ENCODE measurements at places on chromosomes 4 and X.
A peak's percentile ranks its signal among the peaks of the same experiment; 100 is the strongest.

- DNase-seq, result no peak
These were observed 15.4 kb downstream of the PLK4 start for GRCh38 chr4:127896069-127896468.

GRCh38 chr4:34466411-34466810 lies 1777.9 kb downstream of the ARAP2 start:
- DNase-seq, result no peak

DNA sequence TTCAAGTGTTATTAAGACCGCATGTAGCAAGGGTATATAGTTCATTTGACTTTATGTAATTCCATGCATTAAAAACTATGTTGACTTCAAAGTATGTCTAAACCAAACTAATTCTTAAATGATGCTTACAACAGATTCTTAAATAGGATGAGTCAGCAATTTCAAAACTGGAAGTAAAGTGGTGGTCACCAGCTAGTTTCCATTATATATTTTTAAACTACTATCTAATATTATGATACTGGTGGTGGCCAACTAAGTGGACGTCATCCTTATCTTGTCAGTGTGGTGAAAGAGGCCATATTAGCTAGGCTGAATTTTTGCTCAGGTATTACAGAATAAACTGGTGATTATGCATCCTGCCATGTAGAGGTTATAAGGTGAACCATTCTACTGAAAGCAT lies 1.2 kb downstream of the IL15 start:
- no peak for DNase-seq

DNA sequence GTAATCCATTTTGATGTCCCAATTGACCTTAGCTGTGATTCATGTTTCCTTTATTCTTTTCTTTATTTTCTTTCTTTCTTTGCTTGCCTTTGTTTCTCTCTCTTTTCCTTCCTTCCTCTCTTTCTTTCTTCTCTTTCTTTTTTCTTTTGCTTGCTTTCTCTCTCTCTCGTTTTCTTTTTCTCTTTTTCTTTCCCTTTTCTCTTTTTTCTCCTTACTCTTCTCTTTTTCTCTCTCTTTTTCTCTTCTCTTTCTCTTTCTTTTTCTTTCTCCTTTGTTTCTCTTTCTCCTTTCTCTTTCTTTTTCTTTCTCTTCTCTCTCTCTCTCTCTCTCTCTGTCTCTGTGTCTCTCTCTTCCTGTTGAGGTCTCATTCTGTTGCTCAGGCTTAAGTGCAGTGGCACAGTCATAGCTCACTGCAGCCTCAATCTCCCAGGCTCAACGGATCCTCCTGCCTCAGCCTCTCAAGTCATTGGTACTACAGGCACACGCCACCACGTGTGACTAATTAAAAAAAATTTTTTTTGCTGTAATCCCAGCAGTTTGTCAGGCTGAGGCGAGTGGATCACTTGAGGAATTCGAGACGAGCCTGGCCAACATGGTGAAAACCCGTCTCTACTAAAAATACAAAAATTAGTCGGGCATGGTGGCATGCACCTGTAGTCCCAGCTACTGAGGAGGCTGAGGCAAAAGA lies 8.0 kb upstream of the DHRSX start:
- DNase-seq, result no peak

DNA sequence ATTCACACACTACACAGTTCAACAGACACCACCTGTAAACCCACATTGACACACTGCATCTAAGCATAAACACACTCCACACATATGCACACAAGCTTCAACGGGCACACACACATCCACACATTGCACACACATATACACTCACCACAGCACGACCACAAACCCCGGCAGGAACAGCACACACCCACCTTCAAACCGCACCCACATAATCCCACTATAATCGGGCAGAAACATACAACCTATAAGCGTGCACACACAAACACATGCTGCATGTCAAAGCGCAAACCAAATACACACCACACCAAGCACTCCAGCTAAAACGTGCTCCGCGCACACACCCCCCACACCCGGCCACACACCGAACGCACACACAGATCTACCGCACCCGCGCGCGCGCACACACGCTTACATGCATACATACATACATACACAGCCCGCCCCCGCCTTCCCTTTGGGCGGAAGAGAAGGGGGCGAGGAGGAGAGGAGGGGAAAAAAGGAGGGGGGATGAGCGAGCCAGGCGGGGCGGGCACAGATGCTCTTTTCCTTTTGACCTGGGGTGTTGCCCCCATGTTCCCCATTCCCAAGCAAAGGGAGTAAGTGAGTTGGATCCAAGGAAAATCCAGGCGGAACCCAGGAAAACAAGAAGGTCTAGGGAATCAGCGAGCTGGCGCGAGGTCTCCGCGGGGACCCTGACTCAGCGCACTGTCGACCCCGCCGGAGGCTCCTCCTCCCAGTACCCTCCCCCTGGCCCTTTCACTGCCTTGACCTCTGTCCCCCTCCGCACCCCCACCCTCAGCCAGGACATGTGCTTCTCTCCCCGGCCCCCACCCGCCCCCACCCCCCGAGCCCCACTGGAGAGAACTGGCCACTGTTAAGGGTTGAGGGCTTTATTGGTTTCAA lies 9.9 kb downstream of the ARHGAP36 start:
- DNase-seq, result no peak

GRCh38 chrX:95718746-95719145 lies 965.9 kb upstream of the DIAPH2 start:
- DNase-seq, result no peak

DNA sequence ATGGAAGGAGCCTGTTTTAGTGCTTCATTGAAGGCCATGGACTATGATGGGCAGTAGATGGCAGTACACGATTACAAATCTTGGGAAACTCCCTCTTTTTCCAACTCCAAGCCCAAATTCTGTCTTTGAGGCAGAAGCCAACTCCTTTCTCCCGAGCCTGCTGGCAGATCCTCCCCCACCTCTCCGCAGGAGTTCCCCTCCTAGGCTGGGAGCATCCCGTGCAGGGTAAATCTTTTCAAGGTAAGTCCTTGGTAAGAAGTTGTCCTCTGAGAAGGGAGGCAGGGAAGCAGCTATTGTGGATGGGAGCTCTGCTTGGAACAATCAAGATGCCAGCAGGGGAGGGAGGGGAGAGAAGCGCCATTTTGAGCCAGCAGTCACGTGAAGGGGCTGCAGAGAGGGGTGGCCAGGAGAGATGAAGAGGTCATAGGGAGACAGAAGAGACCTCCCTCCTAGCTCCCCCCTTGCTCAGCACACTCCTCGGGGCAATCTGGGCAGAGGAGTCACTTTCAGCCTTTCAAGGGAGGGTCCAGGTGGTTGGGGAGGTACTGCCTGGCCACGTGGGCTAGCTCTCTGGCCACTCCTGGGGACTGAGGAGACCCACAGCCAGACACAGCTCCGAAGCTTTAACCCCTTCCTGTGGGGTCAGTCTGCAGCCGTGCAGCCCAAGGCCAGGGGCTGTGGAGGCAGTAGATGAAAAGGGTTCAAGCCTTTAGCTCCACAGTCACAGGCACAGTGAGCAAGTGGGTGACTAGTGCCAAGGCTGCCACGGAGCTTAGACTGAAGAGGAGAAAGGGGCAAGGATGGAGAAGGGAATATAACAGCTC lies 9.6 kb downstream of the CC2D2A start:
- DNase-seq, result peak; percentile 53

DNA sequence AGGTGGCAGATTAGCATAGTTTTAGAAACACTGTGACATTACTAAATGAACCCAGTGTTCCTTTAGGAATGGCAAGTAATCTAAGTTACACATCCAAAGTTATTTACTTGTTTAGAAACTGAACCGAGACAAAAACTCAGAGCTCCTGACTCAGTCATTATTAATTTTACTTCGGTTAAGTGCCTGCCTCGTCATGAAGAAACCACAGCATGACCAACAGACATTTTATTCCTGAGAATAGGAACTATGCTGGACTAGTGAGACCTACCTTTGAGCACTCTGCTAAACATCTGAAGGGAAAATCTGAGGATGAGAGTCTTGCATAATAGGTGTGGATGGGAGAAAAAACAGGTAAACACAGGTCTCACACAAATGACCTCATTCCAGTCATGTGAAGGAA lies 2.5 kb downstream of the BEX1 start:
- DNase-seq, result no peak

- DNase-seq, result no peak
These were observed 31.9 kb downstream of the HTR2C start for GRCh38 chrX:114615765-114616164.

- DNase-seq, result no peak
These were observed 196.9 kb upstream of the GRID2 start for GRCh38 chr4:92106816-92107215.

DNA sequence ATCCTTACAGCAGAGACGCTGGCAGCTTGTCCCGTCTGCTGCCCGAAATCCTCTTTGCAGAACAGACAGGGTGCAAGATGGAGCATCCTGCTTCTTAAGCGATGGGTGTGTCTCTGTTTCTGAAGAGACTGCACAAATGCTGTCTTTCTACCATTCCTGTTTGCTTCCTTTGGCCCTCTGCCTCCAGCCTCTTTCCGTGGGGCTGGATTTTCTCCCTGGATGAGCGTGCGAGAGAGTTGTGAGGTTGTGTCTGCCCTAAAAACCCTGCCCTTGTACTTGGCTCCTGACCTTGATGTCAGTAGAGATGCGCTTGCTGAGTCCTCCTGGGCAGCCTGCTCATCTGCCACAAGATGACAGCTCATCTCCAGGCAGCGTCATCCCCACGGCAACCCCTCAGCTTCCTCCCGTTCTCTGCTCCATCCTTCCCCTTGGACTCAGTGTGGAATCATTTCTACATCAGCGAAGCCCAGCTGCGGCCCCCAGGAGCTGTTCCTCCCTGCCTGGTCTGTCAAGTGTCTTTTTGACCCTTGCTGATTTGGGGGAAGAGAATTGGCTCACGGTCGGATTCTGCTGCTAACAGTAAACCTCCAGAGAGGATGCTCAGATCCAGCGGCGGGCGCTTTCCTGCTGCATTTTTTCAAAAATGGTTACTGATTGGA lies 246.2 kb downstream of the ASMT start:
- DNase-seq, result no peak

- DNase-seq, result peak; percentile 7
These were observed 30.2 kb upstream of the NKX6-1 start for GRCh38 chr4:84529169-84529751.

GRCh38 chrX:18792828-18793227 lies 85.4 kb downstream of the PPEF1 start:
- DNase-seq, result no peak

GRCh38 chr4:125316791-125317524 lies 2.2 kb downstream of the FAT4 start:
- DNase-seq, result peak; percentile 34

DNA sequence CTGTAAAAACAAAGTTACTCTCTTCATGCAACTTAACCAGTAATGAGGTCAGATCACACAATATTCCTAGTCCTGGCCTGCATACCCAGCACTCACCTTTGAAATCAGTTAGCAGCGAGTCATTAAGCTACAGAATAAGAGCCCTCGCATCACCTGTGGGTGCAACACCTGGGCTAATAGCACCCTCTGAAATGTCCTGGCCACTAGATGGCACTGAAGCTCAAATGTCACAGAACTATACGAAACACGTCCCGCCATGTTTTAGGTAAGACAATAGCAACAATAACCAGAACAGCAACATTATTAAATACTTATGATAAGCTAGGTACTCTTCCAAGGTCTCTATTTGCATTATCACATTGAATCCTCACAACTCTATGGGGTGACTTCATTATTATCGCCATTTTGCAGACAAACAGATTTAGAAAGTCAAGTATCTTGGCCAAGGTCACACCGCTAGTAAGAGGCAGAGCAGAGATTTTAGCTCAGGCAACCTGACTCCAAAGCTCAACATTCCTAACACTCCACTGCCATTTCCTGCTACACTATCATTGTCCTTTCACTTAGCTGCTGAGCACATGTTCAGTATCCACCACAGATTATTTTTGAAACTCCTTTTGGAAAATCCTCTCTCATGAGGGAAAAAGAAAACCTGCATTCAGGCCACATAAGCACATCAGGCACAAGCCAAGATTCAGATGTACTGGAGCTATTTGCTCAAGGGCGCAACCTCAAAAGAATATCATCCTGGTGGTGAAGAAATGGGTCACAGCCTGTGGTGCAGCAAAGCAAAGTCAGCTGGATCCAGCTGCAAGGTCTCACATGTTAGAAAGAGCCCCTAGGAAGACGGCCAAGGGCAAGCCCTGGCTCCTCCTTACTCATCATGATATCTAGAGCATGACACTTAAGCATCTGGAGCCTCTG lies 59.5 kb upstream of the KDR start:
- DNase-seq, result peak; percentile 18

DNA sequence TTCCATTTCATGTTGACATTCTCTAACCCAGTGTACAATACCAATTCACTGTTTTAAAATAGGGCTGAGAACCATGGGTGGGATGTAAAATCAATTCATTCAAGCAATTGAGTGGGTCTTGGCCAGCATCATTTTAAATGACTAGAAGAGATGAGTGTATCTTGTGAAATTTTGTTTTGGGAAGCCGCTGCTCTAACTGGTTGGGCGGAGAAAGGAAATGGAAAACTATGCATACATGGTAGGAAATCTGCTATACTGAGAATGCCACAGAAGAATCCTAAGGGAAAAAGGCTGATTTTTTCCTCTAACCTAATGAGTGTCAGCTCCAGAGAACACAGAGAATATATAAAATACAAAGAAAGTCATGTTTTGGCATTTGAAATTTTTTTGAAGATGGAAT lies 54.8 kb upstream of the DCLK2 start:
- no peak for DNase-seq

DNA sequence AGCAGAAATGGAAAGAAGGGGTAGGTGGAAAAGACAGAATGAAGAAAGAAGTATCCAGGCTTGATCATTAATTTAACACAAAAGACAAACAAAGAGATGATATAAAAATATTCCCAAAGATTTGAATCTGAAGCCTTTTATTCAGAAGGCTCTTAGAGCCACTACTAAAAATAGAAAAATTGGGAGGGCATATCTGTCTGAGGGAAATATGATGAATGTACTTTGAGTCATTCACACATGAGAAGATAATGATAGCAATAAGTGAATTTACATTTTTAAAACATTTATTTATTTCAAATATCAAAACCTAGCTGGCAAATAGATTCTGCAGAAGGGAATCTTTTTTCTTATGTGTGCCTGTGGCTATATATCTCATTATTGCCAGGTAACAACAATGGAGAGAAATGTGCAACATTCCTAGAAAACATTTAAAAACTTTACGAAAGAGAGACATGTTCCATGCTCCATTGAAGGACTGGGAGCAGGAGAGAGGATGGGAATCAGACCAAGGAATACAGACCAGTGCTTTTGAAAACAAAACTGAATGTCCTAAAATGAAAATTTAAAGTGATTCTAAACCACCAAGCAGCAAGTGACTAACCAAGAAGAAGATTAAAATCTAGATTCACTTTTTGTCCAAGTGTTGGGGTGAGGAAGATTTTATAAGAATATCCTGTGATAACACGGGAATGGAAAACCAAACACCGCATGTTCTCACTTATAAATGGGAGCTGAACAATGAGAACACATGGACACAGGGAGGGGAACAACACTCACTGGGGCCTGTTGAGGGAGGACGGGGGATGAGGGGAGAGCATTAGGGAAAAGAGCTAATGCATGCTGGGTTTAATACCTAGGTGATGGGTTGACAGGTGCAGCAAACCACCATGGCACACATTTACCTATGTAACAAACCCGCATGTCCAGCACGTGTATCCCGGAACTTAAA lies 41.2 kb downstream of the ANXA5 start:
- no peak for DNase-seq

- no peak for DNase-seq
These were observed 24.3 kb downstream of the CXCL13 start for GRCh38 chr4:77629885-77630284.
